IMR-90 (cell line): ENCODE measurements at places on chromosomes 2 and 18. TPM values are rescaled to one million over a fixed set of nuclear protein-coding genes. Genes with fewer than 3 reads are reported as not detected.

Gene CKAP2L
- 9.9 and 13.3 TPM in 2 replicates for total RNA-seq

Gene CYP27C1
- not detected in 2 replicates for total RNA-seq

Gene FAM237A
- total RNA-seq: not detected in 2 replicates

Gene TUBA3E
- total RNA-seq: not detected in 2 replicates

Gene GRP
- total RNA-seq: not detected in 2 replicates

Gene HOXD12
- total RNA-seq: not detected in 2 replicates

Gene LPIN1
- 21.3 and 21.7 TPM in 2 replicates for total RNA-seq

Gene ALPP
- not detected in 2 replicates for total RNA-seq

Gene HSBP1L1
- total RNA-seq: 7.8 and 8.6 TPM in 2 replicates

Gene MC4R
- total RNA-seq: 0.18 and 0.28 TPM in 2 replicates

Gene CYP26B1
- not detected in 2 replicates for total RNA-seq
